Right lung (tissue), 10 donors: ENCODE measurements at places on chromosomes 2 and 18.

DNA sequence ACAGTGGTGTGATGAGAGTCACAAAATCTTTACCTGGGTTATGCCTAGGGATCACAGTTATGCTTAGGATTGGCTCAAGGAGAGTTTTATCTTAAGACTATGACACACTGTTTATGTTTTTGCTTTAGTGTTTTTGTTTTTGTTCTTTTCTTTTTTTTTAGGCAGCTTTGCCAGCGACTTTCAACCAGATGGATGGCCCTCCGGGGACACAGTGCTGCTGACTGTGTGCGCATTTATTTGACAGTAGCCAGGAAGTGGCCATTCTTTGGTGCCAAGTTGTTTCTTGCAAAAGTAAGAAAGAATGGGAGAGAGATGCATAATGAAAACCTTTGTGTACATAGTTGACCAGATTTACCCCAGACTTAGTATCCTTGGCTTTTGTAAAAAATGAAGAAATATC, 15.1 kb upstream of the DYNC2LI1 start:
- no peak for DNase-seq

- no peak for DNase-seq
Observed at GRCh38 chr18:7325126-7325430, 94.2 kb downstream of the LRRC30 start.

DNA sequence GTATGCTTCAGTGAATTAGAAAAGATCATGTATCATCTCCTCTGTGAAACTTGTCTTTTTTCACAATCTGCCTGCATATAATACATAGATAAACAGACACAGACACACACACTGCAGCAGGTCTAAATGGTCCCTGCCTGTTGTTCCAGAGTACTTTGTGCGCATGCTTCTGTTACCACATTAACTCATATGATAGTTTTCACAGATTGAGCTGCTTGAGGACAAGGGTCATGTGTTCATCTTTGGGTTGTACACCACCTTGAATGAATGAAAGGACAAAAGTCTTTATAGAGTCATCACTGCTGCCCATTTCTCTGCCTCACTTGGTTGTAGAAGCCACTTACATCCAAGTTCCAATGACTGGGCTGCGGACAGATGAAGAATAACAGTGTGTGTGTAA, 72.7 kb upstream of the GLS start:
- DNase-seq: no peak

- DNase-seq: no peak
Observed at GRCh38 chr2:7666596-7667259, 749.5 kb downstream of the RNF144A start.

GRCh38 chr18:28175150-28175929, 1.6 kb downstream of the CDH2 start:
- DNase-seq: no peak

DNA sequence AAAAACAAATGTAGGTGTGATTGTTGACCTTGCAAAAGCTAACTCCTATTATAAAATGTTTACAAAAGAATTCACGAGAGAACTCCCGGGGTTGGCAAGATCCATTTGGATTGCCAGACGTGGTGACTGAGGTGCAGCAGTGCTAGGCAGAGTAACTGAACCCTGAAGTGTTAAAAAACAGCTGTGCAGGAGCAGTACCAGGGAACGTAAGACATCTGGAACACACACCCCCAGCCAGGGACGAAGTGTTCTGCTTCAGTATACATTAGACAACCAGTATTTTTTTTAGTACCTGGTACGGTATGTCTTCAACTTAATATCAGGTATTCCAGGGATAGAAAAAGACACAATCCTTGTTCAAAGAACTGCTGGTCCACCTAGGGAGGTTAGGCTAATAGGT, 272.1 kb upstream of the EPAS1 start:
- no peak for DNase-seq

GRCh38 chr2:69114534-69114933, 101.6 kb downstream of the ANTXR1 start:
- no peak for DNase-seq

- DNase-seq: no peak
Observed at GRCh38 chr2:205849136-205849535, 166.8 kb downstream of the NRP2 start.

- DNase-seq: no peak
Observed at GRCh38 chr2:121875585-121876185, 120.2 kb downstream of the TSN start.

GRCh38 chr2:189685540-189686229, 11.2 kb downstream of the ANKAR start:
- DNase-seq: no peak

- no peak for DNase-seq
Observed at GRCh38 chr2:132953771-132954170, 283.8 kb upstream of the LYPD1 start.
